AG04450 (cell line): ENCODE measurements at places on chromosomes 3 and 15. TPM values are rescaled to one million over a fixed set of nuclear protein-coding genes. Genes with fewer than 3 reads are reported as not detected.

DNA sequence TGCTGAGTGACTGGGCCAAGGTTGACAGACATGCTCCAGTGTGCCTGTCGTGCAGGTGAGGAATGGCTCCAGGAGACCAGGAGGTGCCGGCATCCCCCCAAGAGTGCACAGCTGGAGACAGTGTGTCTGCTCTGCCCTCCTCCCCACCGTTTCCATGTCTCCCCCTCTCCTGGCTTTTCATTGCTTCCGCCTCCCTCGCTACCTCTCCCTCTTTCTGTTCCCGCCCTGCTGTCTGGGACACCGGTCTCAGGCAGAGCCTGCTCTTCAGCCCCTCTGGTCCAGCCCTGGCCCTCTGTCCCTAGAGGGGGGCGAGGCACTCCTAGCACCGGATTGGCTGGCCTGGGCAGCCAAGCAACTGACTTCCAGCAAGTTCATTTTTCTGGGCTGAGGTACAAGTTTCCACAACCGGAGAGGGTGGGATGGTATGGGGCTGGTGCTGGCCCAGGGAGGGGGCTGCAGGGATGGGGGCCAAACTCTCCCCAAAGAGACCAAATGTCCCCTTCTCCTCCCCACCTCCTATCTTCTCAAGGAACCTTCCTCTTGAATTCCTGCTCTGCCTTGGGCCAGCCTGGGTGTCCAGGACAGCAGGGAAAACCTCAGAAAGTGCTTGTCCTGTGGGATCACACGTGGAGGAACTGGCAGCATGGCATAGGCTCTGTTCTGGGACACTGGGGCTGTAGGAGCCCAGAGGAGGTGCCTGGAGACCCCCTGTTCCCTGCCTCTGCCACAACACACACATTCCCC lies 32.6 kb downstream of the PRKCD start:
- DNase-seq = no peak

DNA sequence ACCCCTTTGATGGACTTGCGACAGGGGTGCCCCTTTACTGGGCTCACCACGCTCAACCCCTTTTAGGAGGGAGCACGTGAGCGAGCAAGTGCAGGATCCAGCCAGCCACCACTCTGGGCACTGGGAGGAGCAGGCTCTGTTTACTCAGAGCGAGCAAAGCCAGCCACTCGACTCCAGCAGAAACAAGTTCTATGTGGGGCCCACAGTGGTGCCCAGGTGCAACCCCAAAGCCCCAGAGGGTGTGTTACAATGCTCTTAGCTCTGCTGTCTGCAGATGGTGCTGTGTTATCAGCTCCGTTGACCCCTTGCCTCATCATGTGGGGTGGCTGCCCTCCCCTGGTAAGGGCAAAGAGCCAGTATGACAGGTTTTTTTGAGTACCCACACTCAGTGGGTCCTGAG lies 120.3 kb upstream of the SUCLG2 start:
- DNase-seq = no peak

- DNase-seq = no peak
Measured at GRCh38 chr3:182276512-182276911, 516.8 kb upstream of the ATP11B start.

- no peak for DNase-seq
Measured at GRCh38 chr3:152556731-152557254, 278.1 kb upstream of the P2RY1 start.

DNA sequence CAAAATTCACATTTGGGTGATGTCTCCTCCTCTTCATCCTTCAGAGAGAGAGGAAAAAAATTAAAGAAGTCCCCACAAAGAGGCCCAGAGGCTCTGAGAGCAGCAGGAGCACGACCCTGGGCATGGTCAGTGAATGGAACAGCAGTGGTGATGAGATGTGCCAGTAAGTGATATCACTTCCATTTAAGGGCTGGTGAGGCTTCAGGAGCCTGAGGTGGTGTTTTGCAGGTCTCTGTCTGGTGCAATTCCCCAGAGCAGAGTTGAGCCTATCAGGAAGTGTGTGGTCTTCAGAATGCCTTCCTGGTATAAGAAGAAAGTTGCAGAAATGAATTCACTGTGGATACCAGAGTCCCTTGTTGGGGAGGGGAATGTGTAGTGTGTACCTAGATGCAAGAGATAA lies 21.4 kb downstream of the ERICH6 start:
- DNase-seq = no peak

DNA sequence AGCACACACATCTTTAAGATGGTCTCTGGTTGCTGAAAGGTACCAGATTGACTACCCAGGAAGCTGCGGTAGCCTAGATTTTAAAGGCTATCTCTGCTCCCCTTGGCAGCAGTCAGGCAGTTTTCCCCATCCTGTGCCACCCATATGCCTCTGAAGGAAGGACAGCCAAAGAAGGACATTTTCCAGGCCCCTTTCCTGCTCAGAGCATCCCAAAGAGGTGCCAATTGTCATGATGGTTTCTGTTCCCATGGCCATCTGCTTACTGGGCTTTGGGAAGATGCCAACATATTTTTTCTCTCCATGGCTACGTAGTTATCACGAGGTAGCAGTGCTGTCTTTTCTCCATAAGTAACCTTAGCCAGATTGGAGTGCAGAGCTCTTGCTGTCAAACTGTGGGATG lies 39.7 kb downstream of the UNC13C start:
- DNase-seq = no peak

The GOLGA8H gene
- polyA plus RNA-seq = 0.04 TPM in 1 of 2 replicates, not detected in the other

The TRH gene
- polyA plus RNA-seq = not detected in 2 replicates
